ENCODE measurements at places on chromosomes 7 and 10.

- DNase-seq, result no peak
Observed at GRCh38 chr10:58330431-58330830, 4.4 kb upstream of the UBE2D1 start.

DNA sequence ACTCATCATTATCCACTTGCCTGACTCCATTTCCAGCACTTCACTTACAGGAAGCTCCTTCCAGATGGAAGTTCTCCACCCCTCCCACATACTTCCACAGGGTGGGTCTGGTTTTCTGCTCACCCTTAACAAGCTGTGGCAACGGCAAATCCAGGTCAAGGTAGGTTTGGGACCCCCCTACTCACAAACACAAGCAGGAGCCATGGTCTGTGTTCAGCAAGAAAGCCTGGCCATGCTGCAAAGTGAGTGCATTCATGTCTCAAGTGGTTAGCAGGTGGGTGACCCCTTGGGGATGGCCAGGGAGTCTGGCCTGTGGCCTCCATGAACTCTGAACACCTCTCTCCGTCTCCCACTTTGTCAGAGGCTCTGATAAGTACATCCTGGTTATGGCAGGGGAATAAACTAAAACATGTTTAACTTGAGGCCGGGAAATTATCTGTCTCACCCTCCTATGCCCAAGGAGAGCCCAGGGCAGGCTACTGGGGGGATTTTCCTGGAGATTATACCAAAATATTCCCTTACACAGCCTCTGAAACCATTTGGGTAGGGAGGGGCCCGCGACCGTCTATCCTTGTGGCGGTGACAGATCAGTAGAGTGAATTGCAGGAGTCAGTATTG is 844 bp downstream of the XPNPEP1 start:
- no peak for DNase-seq

- DNase-seq, result peak; percentile 55
Observed at GRCh38 chr10:58919927-58920654, 256.4 kb upstream of the PHYHIPL start.

DNA sequence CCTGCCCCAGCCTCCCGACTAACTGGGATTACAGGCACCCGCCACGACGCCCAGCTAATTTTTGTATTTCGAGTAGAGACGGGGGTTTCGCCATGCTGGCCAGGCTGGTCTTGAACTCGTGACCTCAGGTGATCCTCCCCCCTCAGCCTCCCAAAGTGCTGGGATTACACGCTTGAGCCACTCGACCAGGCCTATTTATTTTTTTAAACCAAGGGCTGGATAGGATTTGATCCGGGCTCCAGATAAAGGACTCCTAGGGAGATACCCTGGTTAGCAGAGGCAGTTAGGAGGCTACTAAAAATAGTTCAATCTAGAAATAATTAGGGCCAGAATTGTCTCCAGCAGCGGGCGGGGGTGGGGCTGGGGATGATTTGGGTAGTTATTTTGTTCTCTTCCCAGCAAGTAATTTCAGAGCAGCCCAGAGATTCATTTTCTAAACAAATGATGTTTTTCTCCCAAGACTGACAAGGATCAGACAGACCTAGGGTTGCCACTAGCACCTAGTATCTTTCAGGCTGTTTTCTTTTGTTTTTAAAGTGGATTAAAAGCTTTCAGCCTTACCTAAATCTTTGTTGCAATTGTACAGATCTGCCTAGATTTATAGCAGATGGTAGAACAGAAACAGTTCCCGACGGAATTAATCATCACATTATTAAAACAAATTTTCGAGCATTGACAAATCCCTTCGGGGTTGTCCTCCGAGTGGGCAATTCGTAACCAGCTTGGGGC is 859 bp upstream of the SMC3 start:
- no peak for DNase-seq

- DNase-seq, result peak; percentile 91
Observed at GRCh38 chr10:33459602-33460001, 125.1 kb upstream of the NRP1 start.

GRCh38 chr7:20217193-20217948 is at the start of gene MACC1:
MACC1 (minus strand) TSS chr7:20217384; CDS start chr7:20161862, 55,522 bp downstream.
- DNase-seq, result no peak

DNA sequence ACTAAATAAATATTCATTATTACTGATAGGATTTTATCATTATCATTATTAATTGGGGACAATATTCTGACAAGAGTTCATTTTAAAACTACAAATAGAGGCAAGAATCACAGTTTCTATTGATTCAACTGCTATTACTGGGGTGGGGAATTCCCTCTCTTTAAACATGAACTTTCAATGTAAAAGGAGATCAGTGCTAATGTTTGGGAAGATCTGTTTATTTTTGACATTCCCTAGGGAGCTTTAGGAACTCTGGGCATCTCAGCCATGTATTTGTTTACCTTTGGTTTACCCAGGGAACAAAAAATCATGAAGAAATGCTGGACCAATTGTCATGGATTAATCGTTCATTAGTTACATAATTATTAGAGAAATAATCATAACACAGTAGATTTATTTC is 443.2 kb upstream of the AKR1E2 start:
- no peak for DNase-seq

- DNase-seq, result no peak
Observed at GRCh38 chr10:76337641-76338040, 906.2 kb downstream of the LRMDA start.

DNA sequence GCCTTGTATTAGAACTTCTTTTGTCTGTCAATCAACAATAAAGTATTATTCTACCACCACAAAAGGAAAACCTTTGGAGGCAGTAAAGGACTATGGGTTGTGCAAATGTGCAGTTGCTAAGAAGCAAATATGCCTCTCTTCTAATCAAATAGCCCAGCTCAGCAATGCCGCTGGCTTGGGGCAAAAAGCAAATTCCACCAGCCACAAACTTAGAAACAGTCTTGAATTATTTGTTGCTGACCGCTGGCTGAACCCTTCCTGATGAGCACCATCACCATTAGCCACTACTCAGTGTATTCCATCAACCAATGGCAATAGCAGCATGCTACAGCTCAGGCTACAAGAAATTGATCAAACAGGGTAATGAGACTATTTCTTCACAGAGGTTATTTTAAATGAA is 51.0 kb downstream of the SKAP2 start:
- no peak for DNase-seq

GRCh38 chr7:23893176-23893941 is 183.3 kb downstream of the STK31 start:
- DNase-seq, result no peak

DNA sequence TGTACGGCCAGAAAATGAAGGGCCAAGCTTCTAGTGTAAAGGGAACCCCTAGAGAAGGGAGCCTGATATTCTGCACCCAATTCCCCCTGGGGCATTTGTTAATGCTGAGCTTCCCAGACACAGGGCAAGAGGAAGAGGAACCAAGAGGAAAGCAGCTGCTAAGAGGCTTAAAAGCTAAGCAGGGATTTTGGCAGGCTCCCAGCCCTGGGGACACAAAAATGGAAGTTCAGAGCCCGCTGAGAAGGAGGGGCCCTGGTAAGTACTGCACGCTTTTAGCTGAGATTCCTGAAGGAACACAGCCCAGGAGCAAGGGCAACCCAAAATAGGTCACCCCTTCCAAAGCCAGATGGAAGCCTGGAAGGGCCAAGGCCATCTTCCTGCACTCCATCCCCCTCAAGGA is 387.3 kb upstream of the MGMT start:
- no peak for DNase-seq

DNA sequence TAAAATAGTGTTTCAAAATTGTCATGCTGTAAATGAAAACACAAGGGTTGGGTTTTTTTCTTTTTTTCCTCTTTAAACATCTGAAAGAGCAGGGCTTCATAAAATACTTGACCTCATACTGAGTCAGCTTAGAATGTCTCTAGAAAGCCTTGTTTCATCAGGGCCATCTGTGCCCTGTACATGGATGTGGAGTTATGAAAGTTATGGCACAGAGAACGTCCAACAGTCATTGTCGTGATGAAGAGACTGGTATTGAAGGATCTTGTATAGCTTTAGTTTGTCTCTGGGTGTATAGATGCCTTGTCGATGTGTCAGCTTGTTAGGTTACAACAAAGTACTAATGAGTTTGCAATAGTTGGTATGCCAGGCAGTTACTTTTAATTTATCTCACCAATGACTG is 127.3 kb downstream of the FAM204A start:
- no peak for DNase-seq

- no peak for DNase-seq
Observed at GRCh38 chr7:111558991-111559390, 3.3 kb downstream of the IMMP2L start.

- no peak for DNase-seq
Observed at GRCh38 chr10:72083790-72084459, 4.4 kb downstream of the SPOCK2 start.

- DNase-seq, result no peak
Observed at GRCh38 chr7:32018845-32019578, 51.2 kb downstream of the PDE1C start.

DNA sequence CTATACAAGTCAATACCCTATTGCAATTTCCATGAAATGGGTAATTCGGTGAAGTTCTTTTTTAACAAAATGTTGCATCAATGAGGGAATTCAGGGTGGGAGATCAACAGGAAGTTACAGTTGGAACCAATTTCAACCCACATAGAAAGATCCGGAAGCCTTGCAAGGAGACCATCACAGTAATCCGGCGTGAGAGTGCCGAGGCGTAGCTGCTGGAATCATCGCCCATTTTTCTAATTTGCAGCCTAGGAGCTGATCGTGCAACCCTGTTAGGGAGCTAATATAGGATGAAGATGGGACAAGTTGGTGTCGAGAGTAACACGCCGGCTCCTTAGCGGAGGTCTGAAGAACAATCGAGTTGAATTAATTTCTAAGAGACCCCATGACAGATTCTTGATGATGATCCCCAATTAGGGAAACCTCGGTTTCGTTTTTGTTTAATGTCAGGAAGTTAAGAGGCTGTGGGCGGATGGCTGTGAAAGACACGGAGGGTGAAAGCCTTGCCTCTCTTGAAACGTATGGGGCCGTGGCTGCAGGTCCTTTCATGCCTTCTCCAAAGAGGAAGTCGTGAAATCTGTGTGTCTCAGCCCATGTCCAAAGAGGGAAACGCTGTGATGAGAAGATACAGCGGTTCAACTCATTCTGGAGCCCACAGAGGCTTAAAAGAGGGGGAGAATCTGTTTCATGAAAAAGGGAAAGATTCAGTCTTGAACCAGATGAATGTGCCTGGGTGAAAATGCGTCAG is 51.2 kb upstream of the CARD11 start:
- no peak for DNase-seq

DNA sequence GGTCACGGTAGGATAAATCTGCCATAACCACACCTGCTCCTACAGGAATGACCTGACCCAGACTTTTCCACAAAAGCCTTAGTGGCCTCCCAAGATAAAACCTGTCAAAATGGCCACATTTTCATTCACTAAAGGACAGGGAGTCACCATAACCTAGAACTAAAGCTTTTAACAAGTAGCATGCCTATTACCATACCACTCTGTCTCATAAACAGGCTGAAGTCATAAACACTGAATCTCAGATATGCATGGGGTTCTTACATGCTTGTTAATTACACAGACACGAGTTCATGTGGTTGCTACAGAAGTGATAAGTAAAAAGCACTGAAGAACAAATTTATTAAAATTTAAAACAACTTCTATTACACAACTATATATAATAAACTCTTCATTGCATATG is 56.0 kb downstream of the HIPK2 start:
- no peak for DNase-seq

GRCh38 chr7:22958742-22959141 is 55.2 kb downstream of the HYCC1 start:
- DNase-seq, result no peak

GRCh38 chr7:30900053-30900452 is 11.6 kb upstream of the AQP1 start:
- DNase-seq, result no peak

GRCh38 chr7:129295015-129295423 is 70.2 kb downstream of the AHCYL2 start:
- no peak for DNase-seq

- no peak for DNase-seq
Observed at GRCh38 chr10:25177754-25178135, 2.9 kb downstream of the GPR158 start.

GRCh38 chr10:33025039-33025438 is 67.0 kb upstream of the ITGB1 start:
- DNase-seq, result no peak

DNA sequence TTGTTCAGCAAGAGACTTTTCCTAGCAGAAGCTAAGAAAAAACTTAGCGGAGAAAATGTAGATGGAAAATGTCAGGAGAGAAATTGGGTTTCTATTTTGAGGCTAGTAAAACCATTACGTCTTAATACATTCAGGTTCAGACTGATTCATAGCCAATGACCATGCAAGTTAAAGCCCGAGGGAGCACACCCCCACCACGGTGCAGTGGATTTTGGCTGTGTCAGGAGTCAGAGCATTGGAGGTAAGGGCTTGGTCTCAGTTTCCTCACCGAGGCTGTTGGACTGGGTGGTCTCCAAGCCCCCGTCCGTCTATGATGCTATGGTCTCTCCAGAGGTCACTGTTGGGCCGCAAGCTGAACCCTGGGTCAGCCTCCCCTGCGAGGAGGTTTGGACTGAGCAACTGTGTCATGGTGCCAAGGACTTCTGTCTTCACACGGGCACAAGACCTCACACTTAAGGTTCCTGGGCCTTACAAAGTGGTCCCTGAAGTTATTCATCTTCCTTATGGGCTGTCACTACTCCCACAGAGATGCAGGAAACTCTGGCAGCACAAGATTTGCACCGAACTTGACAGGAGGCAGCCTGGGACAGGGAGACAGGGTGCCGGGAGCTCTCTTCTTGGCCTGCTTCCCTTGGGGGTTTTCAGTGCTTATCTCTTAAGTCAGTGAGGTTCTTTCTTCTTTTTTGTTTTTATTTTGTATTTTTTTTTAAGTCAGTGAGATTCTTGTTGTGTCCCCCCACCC is 186.8 kb downstream of the PHTF2 start:
- DNase-seq, result no peak

DNA sequence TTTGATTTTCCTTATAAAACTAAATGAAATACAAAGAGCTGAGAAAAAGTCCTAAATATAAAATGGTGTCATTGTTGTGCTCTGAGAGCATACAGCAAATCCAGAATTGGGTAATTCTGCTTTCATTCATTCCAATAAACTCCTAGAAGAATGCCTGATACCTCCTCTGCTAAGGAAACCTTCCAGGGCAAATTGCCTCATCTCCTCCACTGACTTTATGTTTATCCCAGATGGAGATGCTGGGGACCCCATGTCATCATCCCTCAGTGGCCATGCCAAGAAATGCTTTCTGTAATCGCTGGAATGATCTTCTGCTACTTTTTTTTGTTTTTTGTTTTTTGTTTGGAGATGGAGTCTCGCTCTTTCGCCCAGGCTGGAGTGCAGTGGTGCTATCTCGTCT is 119.3 kb upstream of the PRKCQ start:
- no peak for DNase-seq

GRCh38 chr7:9796241-9796640 is 1177.4 kb upstream of the PHF14 start:
- no peak for DNase-seq

- no peak for DNase-seq
Observed at GRCh38 chr10:22468570-22469320, 123.4 kb downstream of the SPAG6 start.

- no peak for DNase-seq
Observed at GRCh38 chr10:97095701-97096260, 90.0 kb downstream of the SLIT1 start.

DNA sequence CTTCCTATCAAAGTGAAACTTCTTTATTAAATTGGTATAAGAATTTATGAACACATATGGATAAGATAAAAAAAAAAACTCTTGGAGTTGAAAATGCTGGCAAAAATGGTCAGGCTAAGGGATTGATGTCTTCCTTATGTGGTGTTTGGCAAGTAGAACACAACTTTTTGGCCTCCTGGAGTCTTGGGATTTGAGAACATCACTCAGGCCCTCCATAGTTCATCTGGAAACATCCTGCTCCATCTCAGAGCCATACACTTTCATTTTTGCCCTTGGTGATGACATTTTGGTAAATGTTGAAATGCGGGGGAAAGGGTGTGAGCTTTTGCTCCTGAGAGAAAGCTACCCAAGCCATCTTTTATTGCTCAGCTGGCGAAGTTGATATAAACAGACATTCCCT is 27.5 kb upstream of the BTBD16 start:
- no peak for DNase-seq

All from T1000 (cell line).